K562 (cell line): ENCODE measurements at places on chromosomes 13 and 19.

DNA sequence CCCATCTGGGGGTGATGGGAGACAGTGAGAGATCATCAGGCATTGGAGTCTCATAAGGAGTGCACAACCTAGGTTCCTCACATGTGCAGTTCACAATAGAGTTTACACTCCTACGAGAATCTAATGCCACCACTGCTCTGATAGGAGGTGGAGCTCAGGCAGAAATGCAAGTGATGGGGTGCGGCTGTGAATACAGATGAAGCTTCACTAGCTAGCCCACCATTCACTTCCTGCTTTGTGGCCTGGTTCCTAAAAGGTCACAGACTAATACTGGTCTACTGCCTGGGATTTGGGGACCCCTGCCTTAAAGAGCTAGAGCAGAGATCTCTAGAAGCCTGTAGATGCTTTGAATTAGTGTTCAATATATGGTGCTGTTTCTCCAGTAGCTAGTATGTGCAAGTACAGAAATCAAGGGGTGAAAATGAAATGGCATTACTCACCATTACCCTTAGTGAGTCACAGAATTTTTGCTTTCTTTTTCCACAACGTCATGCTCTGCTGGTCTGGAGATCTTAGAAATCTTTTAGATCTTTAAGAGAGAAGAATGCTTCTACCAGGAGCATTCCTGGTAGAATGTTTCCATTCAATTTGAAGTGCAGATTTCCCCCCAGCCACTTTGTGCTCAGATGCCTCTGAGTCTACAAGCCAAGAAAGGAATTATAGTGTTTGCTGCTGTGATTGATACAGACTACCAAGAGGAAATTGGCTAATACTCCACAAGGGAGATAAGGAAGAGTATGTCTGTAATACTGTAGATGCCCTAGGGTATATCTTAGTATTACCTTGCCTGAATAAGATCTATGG is 2301.2 kb downstream of the PCDH9 start:
- no peak for DNase-seq

- peak; percentile 48 for DNase-seq
These were observed 48.2 kb upstream of the GPI start for GRCh38 chr19:34316741-34317301.

GRCh38 chr13:70960841-70961443 is 852.7 kb upstream of the KLHL1 start:
- no peak for DNase-seq

DNA sequence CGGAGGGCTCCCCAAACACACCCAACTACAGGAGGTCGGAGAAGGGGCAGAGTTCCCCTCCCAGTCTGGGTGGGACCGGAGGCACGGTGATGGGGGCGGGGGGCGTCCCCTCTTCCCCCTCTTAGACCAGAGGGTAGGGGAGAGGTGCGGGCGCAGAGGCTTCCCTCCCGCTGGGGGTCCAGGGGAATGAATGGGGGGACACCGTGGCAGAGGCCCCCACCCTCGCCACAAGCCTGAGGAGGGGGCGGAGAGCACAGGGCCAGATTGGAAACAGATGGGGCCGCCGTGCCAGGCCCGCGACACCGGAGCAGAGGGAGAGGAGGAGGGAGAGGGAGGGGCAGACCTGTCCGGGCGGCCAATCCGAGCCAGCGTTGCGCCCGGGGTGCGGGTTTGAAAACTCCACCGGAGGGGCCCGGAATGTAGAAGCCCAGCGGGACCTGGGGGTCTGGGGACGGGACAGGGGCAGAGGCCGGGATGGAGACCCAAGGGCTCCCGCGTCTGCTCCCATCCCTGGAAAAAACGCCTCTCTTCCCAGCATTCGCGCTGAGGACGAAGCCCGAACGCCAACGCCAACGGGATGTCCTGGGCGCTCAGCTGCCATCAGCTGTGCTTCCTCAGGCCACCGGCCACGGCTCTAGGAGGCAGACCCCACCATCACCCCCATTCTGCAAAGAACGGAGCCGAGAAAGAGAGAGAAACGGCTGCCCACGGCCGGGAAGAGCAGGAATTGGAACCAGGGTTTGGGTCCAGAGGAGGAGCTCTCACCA is 46.8 kb downstream of the PTPRS start:
- DNase-seq = peak; percentile 38

DNA sequence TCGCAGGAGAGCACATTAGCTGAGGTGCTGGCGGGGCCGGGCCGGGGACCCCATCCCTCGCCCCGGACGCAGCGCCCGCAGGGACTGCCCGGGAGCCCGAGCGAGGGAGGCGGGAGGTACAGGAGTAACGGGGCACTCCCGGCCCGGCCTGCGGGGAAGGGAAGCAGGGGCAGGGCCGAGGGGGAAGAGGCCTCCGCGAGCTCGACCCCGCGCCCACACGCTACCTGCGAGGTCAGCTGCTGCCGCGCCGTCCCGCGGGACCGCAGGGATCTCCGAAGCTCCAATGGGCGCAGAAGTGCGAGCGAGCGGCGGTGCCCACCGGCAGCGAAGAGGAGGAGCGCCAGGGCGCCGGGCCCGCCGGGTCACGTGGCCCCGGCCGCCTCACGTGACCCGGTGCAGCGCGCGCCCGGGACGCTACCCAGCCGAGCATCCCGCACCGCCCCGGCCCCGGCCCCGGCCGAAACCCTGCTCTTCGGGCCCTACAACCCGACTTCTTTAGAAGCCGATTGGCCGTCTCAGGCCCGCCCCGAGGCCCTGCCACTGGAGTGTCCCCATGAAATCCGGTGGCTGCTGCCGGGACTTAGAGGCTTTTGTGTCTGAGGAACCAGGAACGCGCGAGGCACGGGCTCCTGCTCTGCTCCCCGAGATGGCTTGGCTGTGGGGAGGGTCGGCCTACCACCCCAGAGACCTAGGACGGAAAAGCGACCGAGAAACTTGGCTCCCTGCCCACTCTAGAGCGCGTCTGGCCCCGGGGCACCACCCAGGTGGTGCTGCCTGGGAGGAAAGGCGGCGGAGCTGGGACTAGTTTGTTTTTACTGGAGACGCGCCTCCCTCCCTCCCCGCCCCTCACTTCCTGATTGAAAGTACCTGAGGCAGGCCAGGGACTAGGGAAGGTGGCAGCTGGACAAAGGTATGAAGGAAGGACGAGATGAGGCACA is at the start of gene RCBTB1:
RCBTB1 (minus strand) TSS at position 339 of the 938 bp plus-strand sequence. CDS start 18,279 bp downstream, outside the sequence.
- peak; percentile 87 for DNase-seq

- no peak for DNase-seq
These were observed 961.2 kb upstream of the SPRY2 start for GRCh38 chr13:81302125-81302524.

DNA sequence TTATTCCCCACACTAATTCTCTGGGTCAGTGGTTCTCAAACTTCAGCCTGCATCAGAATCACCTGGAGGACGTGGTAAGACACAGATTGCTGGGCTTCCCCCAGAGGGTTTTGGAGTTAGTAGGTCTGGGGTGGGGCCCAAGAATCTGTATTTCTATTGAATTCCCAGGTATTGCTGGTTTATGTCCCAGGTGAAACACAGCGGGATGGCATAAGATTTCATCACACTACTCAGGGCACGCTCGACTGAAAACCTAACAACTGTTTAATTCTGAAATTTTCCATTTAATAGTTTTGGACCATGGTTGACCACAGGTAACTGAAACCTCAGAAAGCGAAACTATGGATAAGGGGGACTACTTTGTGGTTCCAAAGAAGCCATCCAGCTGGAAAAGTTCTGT is 6.5 kb downstream of the MLNR start:
- no peak for DNase-seq

DNA sequence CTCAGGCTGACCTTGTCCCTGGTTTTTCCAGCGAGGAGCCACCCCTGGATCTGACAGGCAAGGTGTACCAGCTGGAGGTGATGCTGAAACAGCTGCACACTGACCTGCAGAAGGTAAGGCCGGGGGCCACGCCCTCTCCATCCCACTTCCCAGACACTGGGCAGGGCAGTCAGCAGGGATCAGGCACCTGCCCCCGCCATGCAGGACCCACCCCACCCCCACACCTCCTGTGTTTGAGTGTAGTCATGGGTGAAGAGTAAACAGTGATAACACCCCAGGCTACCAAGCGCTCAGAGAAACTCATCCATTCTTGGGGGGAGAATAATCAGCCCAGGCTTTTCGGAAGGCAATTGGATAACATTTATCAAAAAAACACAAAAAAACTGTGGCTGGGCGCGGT is 19.9 kb downstream of the DPF1 start:
- DNase-seq = peak; percentile 71

DNA sequence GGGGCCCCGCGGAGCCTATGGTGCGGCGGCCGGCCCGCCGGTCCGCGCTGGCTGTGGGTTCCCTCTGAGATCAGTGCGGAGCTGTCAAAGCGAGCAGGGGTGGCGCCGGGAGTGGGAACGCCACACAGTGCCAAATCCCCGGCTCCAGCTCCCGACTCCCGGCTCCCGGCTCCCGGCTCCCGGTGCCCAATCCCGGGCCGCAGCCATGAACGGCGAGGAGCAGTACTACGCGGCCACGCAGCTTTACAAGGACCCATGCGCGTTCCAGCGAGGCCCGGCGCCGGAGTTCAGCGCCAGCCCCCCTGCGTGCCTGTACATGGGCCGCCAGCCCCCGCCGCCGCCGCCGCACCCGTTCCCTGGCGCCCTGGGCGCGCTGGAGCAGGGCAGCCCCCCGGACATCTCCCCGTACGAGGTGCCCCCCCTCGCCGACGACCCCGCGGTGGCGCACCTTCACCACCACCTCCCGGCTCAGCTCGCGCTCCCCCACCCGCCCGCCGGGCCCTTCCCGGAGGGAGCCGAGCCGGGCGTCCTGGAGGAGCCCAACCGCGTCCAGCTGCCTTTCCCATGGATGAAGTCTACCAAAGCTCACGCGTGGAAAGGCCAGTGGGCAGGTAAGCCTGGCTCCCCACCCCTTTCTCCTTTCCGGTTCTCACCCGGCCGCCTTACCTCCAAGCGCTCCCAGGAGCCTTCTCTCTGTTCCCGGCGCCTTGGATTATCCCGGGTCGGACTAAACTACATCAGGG is at the start of gene PDX1:
PDX1 (plus strand) TSS at position 67 of the 743 bp plus-strand sequence; CDS start at position 206, 139 bp downstream.
- DNase-seq = peak; percentile 2

DNA sequence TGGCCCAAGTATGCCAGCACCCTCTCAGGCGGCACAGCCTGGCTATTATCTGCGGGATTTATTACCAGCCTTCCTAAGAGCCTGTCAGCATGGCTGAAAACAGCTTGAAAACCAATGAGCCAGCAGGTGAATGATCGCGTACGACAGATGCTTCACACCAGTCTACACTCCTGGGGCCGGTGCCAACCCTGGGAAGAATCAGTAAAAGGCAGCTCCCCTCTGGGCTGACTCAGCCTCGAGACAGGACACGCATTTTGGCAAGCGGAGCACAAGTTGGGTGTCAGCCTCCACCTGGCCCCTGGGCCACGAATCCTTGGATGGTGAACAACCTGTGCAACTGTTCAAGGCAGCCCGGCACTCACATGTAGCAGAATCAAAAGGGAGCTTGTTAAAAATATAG is 15.6 kb downstream of the EMP3 start:
- no peak for DNase-seq

DNA sequence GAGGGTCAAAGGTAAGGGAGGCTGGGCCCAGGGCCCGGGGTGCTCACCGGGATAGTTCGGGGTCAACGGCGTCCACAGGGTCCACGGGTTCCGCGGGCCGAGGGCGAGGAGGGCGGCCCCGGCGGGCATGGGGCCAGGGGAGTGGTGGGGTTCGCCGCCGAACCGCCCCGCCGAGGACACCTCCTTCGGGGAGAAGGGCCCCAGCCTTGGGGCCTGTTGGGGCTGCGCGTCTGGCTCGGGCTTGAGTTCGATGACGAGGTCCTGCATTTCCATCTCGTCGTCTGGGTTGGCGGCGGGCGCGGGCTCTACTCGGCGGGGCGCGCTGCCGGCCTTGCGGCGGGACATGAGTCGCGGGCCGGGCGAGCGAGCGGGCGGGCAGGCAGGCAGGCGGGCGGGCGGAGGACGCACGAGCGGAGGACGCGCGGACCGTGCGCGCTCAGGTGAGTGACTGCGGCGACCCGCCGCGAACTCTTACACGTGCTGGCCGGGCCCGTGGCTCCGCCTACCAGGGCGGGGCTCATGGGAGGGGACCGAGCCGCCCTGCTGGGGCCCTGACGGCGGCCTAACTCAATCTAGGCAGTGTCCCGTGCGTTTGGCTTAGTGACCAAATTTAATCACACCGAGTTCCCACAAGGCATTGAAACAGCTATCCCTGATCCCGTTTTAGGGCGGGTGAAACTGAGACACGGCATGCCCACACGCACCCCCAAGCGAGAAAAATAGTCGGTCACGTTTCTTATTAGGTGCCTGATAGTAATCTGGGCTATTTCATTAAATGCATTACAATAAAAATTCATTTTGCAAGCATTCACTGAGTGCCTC is at the start of gene ZNF296:
ZNF296 (minus strand) TSS at position 450 of the 822 bp plus-strand sequence; CDS start at position 345, 105 bp downstream.
- peak; percentile 92 for DNase-seq
